ENCODE measurements at places on chromosomes 6 and 20. TPM values are rescaled to one million over a fixed set of nuclear protein-coding genes. Genes with fewer than 3 reads are reported as not detected.

Gene GNAS-AS1
- total RNA-seq: 0.32 TPM

Gene F13A1
- not detected for total RNA-seq

Gene PIGU
- 20.9 TPM for total RNA-seq

Gene C6orf58
- total RNA-seq: not detected

Gene BCAS1
- not detected for total RNA-seq

Gene SLC17A4
- total RNA-seq: not detected

Gene HLA-DPB1
- 12.1 TPM for total RNA-seq

Gene UBR2
- 13.6 TPM for total RNA-seq

Gene BPIFB4
- not detected for total RNA-seq

Gene CGAS
- 6.0 TPM for total RNA-seq

Gene CSE1L
- 62.5 TPM for total RNA-seq

Gene C20orf141
- total RNA-seq: not detected

Gene LY6G6F
- not detected for total RNA-seq

Gene OOEP
- not detected for total RNA-seq

Gene MTFR2
- 0.90 TPM for total RNA-seq

Gene RIN2
- total RNA-seq: 22.5 TPM

Gene DNAH8
- total RNA-seq: not detected

Gene MGME1
- 7.0 TPM for total RNA-seq

Gene CRISP3
- not detected for total RNA-seq

Gene RSPO3
- total RNA-seq: not detected

Gene RFX6
- not detected for total RNA-seq

Gene CFAP206
- total RNA-seq: not detected

Gene PHACTR3
- not detected for total RNA-seq

Gene TGM3
- total RNA-seq: not detected

Gene SLC12A5
- 2.5 TPM for total RNA-seq

Gene RCAN2
- 0.16 TPM for total RNA-seq

Gene GTPBP2
- total RNA-seq: 32.7 TPM

Gene UNC93A
- not detected for total RNA-seq

Gene NR2E1
- not detected for total RNA-seq

Gene SIRPB1
- 2.2 TPM for total RNA-seq

Gene FHL5
- 0.18 TPM for total RNA-seq

Gene CD93
- 7.8 TPM for total RNA-seq

Data from cardiac atrium fibroblast (primary cell).